ENCODE measurements at places on chromosomes 2 and 18.
A peak's percentile ranks its signal among the peaks of the same experiment; 100 is the strongest.

GRCh38 chr2:100803334-100803733 lies 16.6 kb upstream of the NPAS2 start:
- DNase-seq: no peak

DNA sequence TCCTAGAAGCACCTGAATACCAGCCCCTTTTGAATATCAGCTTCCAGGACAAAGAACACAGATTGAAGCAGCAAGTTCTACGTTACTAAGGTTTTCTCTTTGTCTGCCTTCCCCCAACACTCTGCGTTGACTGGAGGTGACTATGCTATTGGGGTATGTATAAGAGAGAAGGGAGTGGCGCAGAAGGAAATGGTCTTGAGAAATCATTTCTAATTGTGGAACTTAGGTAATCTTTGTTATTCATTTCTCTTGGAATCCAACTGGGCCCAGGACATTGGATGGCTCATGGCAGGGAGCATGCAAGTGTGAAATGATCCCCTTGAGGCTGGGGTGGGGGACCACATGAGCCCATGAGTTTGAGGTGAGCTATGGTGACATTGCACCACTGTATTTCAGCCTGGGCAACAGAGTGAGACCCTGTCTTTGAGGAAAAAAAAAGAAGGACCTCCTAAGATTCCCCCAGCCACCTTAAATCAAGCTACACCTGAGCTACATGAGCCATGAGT lies 29.7 kb downstream of the XDH start:
- no peak for DNase-seq

DNA sequence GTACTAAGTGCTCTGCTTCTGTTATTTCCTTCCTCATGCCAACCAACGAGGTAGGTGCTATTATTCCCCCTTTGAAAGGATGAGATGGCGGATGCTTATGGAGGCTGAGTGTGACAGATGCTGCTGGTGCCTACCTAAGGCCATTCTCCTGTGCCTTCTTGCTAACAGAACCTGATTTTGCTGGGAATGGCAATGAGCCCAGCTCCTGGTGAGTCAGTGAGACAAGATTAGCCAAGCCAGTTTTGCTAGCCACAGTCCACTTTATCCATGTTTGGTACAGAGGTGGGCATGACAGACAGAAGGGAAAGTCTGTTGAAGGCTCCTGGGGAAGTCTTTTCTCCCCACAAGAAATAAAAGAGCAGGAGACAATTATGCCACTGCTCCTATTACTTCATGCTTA lies 43.7 kb upstream of the TMEM163 start:
- no peak for DNase-seq

GRCh38 chr2:30194421-30194820 lies 36.9 kb upstream of the LBH start:
- DNase-seq: no peak

DNA sequence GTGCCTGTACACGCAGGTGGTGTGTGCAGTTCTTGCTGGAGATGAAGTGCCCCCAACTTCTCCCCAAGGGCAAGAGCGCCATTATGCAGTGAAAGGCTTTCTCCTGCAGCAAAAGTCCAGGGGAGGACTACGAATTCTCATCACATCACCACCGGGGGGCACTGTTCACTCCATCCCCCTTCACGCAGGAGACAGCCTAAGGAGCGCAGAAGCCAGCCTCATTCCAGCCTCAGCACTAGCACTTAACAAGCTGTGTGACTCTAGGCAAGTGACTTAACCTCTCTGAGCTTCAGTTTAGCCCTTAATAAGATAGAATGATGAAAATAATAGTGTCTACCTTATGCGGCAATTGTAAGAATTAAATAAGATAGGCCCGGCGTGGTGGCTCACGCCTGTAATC lies 32.3 kb downstream of the DNMT3A start:
- no peak for DNase-seq

- no peak for DNase-seq
These were observed 79.3 kb downstream of the ABI2 start for GRCh38 chr2:203407496-203407895.

DNA sequence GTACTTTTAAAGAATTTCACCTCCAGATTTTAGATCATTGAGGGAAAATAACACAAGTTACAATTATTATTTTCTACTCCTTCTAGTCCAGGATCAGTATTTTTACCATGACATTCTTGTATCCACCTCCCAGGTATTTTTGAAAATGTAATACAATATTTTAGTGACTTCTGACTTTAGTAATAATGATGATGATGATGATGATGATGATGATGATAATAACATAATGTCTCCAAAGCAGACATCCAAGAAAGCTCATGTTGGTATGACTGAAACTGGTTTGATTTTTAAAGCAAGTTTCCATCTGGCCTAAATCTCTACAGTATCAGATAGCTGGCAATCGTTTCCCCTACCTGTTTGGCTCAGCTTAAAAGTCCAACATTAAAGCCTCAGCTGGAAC lies 140.0 kb upstream of the GULP1 start:
- DNase-seq: no peak

DNA sequence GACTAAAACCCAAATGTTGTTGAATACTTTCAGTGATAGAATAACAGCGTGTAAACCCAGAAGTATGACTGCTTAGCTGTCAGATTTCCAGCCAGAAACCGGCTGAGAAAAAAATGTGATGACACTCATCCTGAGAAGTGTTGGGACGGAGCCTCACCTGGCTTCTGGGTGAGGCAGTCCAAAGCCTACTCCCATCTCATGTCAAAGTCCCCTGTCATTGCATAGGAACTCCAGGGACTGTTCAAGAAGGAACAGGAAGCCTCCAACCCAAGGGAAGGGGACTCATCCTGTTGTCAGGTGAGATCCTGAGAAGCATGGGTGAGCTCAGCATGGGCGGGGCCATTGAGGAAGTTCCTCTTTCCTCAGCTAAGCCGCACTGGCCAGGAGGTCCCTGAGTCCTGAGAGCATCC lies 11.3 kb upstream of the CHRNA1 start:
- no peak for DNase-seq

- DNase-seq: no peak
These were observed 100.0 kb downstream of the BAZ2B start for GRCh38 chr2:159516241-159516758.

GRCh38 chr2:49175831-49176230 lies 21.5 kb upstream of the FSHR start:
- no peak for DNase-seq

DNA sequence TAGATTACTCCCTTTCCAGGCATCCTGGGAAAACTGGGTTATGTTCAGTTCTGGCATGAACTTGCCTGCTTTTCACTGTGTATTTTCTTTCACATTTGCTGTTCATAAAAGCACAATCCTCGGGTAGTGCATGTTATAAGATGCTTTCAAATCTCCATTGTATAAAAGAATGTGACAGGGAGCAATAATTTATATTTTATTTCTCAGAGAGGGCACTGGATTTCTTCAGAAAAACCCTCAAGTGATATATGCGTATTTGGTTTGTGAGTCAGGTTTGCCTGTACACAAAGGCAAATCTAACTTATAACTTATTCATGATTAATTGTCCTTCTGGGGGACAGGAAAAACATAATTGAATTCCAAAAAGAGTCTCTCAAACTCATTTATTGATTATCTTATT lies 440.7 kb upstream of the MMADHC start:
- no peak for DNase-seq

- DNase-seq: no peak
These were observed 43.9 kb downstream of the ITGA6 start for GRCh38 chr2:172470958-172471922.

- DNase-seq: no peak
These were observed 17.8 kb upstream of the ATL2 start for GRCh38 chr2:38394903-38395341.

DNA sequence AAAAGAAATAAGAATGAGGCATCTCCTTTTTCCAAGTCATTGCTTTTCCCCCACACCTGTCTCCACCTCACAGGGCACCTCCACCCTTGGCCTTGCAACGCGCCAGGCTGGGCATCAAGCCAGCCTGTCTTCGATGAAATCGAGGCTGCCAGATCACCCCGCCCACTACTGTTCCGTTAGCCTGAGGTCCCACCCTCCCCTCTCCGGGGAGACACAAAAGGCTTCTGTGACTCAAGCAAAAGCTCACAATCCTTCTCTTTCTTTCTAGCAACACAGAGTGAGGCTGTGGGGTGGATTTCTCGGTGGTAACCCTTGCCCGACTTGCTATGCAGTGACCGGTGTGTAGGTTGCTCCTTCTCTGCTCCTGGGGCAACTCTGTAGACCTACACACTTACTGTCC lies 9.9 kb downstream of the TNP1 start:
- DNase-seq: no peak

GRCh38 chr2:68385220-68385906 lies 20.3 kb downstream of the PLEK start:
- DNase-seq: no peak

GRCh38 chr2:53131416-53131815 lies 636.2 kb upstream of the CHAC2 start:
- DNase-seq: no peak

- no peak for DNase-seq
These were observed 71.7 kb downstream of the DNMT3A start for GRCh38 chr2:25270061-25270460.

- DNase-seq: no peak
These were observed 112.9 kb upstream of the GYPC start for GRCh38 chr2:126543081-126543480.

DNA sequence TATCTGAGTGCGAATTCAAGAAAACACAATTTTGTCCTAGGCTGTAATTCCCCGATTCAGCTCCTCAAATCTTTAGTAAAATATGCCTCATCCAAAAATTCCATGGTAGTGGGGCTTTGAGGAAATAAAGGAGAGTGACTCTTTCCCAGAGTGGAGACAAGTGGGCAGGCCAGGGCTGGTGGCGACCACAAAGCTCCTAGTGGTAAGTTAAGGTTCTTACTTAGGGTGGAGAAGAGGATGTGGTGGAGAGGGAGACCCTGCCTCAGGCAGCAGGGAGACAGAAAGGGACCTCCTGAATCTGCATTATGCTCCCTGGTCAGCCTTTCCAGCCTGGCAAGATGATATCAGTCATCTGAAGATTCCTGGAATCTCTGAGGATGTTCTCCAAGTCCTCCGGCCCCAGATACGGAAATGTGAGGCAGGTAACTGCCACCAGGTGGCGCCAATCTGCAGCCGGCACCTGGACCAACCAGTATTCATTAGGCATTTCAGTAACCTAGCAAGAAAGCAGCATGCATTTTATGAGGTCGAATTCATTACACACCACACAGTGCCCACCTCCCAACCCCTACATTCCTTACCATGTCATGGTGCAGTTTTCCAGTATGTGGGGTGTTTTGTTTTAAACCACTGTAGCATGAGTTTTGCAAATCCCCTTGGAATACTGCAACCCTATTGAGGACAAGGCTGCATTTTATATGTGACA lies 106.4 kb downstream of the POLE4 start:
- peak; percentile 18 for DNase-seq

GRCh38 chr18:25743646-25744151 lies 346.7 kb downstream of the SS18 start:
- DNase-seq: no peak

- DNase-seq: no peak
These were observed 48.7 kb downstream of the CYP26B1 start for GRCh38 chr2:72098935-72099334.

GRCh38 chr18:37361335-37362157 lies 204.1 kb downstream of the CELF4 start:
- no peak for DNase-seq

- no peak for DNase-seq
These were observed 36.6 kb downstream of the CYP26B1 start for GRCh38 chr2:72111061-72111460.

GRCh38 chr2:25252291-25253152 lies 84.1 kb upstream of the POMC start:
- no peak for DNase-seq

- DNase-seq: no peak
These were observed 229.7 kb downstream of the KLHL29 start for GRCh38 chr2:23614701-23615100.

DNA sequence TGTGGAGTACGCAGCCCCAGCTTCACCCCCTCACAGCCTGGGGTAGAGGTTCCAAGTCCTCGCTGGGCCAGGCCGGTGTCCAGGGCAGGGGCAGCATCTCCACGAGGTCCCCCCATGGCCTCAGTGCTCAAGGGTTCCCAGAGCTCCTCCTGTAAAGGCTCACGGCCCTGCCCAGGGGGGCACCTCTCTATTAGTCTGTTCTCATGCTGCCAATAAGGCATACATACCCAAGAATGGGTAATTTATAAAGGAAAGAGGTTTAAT lies 38.8 kb downstream of the TDRD15 start:
- no peak for DNase-seq
